ENCODE measurements at places on chromosomes 2 and 18.

GRCh38 chr2:78290581-78291214 lies 734.8 kb upstream of the REG3G start:
- no peak for DNase-seq

- no peak for DNase-seq
Measured at GRCh38 chr2:124163840-124164239, 138.8 kb downstream of the CNTNAP5 start.

DNA sequence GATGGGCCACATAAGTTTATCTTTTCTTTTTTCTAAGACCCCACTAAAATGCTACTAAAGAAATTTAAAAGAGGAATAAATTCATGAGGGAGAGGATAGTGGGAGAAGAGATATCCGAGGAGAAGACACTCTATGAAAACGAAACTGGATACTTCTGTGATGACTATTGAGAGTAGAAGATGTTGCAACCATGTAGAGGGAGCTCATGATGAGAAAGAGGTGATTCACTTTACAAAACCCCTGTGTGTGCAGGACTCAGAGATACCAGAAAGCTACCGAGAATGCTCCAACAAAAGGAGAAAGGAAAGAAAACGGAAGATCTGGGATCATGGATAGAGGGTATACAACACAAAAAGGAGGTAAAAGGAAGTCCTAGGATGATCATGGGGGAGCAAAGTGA lies 34.9 kb downstream of the SLC38A11 start:
- no peak for DNase-seq

GRCh38 chr2:69634196-69634821 lies 9.2 kb downstream of the AAK1 start:
- no peak for DNase-seq

DNA sequence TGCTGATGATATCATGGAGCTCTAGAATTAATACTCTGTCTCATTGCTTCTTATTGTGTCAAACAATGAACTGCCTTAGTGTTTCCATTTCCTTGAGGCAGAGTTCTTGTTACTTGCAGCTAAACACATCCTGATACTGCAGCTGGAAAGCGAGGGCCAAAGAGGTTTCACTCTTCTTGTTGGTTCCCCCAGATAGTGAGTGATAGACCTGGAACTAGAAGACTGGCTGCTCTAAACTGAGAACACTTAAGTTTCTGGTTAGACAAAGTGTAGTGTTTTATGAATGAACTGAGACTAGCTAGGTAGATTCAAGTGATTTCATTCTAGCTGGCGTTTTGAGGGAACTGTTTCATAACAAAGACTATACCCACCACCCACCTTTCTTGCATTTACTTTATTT lies 321.7 kb downstream of the TXNL1 start:
- DNase-seq = no peak

- DNase-seq = no peak
Measured at GRCh38 chr18:5073026-5073944, 123.8 kb downstream of the AKAIN1 start.

DNA sequence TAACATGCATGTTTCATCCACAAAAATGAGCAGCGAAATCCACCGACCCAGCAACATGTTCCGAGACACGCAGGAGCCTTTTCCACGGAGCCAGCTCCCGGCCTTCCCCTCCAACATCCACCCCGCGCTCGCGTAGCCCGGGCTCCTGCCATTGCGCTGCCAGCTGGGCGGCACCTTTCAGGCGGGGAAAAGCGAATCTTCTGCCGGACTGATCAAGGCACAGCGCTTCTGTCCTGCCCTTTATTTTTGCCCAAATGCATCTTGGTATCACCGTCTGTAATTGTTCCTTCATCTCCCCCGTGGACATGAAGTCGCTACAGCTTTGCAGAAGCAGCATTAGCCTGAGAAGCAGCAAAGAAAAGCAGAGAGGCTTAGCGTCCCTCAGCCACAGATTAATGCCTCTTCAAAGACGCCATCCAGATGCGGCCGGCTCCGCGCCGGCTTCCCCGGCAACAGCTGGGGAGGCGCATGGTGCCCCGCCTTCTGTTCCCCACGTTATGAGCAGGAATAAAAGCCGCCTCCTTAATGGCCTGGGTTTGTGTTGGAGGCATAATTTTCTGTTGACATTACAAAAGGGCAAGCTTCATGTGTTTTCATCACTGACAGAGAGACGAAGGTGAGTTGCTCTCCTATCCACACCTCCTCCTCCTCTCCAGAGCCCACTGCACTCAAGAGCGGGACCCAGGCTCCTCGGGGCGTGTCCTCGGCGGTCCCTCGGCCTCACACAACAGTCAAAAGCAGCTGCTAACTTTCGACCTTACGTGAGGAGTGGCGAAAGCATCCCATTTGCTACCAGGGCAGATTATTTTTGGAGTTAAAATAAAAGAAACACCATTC lies 122.1 kb upstream of the SALL3 start:
- no peak for DNase-seq

Data from activated T-helper 9 cell treated with anti-CD3 and anti-CD28 coated beads, Interleukin-2, amount 50 U/mL, for 16 hours (primary cell).